ENCODE measurements at places on chromosomes 1 and 21.

- peak; percentile 48 for DNase-seq
Measured at GRCh38 chr1:29245876-29246275, 9.6 kb downstream of the PTPRU start.

GRCh38 chr1:4825800-4826450 is 171.5 kb downstream of the AJAP1 start:
- peak; percentile 6 for DNase-seq

DNA sequence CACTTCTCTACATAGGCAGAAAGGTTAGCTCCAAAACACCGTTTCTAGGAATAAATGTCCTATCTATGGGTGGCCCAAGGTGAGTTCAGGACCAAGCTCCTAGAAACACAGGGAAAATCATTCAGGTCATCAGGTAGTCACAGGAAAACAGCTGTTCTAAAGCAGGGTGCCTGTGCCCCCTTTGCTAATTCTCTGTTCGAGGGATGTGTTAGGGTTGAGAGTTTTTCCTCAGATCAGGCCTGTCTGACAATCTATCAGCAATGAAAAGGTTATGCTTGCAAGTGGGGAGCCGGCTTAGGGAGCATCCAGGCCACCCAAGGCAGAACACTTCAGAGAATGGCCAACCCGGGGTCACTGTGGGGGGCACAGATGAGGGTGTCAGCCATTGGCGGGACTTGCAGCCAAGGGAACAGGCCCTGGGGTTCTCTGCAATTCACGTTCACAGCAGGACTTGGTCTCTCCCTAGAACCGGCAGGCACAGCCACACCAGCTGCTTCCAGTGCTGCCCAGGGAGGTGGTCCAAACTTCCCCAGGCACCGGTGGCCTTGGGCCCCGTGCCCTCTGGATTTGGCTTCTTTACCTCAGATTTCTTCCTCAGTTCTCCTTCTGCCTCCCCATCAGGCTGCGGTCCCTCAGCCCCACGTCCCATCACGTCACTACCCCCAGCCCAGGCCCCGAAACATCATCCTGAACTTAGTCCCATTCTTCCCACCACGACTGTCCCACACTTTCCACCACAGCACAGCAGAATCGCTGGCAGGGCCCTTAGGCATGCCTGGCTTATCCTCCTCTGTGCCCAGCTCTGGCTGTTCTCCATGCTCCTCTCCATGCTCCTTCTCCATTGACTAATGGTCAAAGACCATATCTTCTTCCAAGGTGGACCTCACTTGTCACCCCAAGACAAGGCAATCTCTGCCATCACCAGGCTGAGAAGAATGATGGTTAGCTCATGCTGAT is 11.0 kb downstream of the CD2 start:
- DNase-seq: no peak

- no peak for DNase-seq
Measured at GRCh38 chr1:230790026-230790425, 42.8 kb downstream of the CAPN9 start.

- no peak for DNase-seq
Measured at GRCh38 chr21:16509476-16509875, 779.7 kb downstream of the USP25 start.

DNA sequence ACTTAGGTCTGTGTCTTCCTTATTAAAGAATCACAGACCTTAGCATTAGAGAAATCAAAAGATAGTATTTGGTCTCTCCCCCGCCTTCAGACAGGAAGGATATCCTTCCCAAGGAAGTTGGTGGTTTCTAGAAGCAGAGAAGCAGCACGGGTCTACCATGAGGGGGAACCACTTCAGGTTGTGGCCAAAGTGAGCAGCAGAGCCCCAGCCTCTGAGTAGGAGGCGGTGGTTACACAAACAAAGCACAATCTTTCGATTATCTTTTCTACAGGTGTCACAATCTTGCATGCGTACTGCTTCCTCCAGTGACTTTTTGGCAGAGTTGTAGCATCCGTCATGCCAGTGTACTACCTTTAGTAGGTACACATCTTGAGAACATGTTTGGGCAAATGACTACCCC is 8.8 kb downstream of the PGLYRP4 start:
- no peak for DNase-seq

- no peak for DNase-seq
Measured at GRCh38 chr1:2442661-2443060, 30.3 kb upstream of the PEX10 start.

DNA sequence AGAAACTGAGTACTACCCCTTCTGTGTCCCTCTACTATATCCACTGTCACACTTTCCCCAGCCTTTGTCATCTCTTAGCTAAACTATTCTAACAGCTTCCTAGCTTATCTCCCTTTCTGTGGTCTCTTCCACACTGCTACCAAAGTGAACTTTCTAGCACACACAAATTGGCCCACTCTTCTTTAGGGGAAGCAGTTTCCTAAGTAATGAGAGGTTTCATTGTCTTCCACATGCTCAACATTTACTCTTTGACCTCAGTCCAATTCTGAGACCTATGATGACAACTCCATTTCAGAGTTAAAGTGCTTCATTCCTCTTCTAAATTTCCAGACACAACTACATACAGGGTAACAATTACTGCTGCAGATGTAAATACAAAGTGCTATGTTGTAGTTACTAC is 32.9 kb downstream of the SCYL3 start:
- DNase-seq: peak; percentile 21

GRCh38 chr21:38814126-38815059 is 8.7 kb downstream of the ETS2 start:
- no peak for DNase-seq

DNA sequence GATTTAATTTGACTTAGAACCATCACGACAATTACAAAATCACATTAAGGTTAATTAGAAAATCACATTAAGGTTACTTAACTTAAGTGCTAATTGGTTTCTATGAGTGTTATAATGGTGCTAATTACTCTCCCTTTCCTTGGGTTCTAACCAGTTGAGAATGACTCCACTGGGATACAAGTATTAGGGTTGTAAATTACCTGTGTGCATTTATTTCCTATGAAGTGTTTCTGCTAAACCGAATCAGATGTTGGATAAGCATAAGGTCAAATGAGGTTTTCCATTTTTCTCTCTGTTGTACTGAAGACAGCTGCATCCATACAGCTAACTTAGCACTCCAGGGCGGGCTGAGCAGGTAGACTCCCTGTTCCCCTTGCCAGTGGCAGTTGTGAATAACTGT is 610.3 kb upstream of the TMPRSS15 start:
- no peak for DNase-seq

DNA sequence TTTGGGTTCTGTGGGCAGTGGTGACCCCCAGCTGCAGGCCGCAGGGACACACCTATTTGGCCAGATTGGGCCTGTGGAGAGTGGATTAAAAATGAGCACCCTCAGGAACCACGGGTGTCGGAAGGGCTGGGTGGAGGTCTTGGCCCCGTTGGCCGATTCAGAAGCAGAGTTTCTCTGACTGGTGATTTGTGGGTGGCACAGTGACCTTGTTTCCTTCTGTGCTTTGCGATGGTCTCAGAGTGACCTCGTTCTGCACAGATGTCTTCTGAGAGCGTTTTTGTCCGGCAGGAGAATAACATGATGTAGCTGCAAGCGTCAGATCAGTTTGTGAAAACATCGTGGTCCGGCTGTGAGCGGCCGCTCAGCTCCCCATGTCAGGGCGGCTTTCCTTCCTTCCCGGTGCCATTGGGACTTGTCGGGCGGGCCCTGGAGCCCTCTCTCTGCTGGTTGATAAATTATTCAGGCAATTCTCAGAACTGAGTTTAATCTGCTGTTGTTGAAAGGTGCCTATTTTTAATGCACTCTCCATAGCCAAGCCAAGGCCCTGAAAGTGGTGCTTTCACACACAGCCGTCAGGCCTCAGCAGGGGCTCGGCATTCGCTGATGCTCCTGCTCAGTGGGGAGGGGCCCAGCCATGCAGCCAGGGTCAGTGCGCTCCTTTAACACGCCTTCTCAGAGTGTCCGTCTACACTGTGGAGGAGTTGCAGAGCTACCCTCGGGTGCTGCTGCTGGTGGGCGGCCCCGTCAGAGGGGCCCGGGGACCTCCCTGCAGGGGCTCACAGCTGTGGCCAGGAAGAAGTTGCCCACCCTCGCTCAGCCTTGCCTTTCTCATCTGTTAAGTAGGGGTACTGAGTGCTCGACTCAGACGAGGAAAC is 26.8 kb downstream of the TRPM2 start:
- no peak for DNase-seq

All from hematopoietic multipotent progenitor cell treated with erythropoietin and hydrocortisone succinate and interleukin-3 and kit ligand, for 6 days (in vitro differentiated cells).